ENCODE measurements at places on chromosomes 1 and 21.

DNA sequence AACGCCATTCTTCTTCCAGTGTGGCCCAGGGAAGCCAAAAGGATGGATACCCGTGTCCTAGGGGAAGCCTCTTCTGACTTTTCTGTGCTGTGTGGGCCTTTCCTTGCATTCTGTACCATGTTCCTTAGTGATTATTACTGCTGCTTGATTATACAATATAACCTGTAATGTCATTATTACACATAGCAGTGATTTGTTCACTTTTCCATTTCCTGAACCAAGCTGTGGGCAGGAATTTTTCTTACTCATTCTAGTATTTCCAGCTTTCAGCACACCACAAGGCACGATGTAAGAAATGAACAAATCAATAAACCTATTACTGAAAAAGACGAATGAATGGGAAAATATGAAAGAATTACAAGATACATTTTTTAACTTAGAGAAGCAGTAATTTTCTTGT, 8.4 kb upstream of the USP33 start:
- no peak for DNase-seq

DNA sequence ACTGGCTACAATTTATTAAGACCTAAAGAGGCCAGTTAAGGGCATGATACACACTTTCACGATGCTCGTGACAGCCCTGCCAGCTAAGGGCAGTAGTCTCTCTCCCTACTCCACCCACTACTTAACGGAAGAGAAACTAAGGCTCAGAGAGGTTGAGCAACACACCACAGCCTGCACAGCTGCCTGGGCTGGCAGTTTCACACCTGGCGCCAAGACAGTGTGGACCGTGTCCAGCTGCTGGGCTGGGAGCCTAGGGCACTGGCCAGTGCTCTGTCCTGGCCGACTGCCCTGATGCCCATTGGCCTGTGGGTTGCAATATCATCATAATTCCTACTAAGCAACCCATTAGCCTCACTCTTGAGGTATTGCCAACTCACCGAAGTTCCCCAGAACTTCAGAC, 27.6 kb downstream of the TENT5C start:
- DNase-seq: no peak

- no peak for DNase-seq
Measured at GRCh38 chr1:218254296-218254946, 30.7 kb upstream of the RRP15 start.

DNA sequence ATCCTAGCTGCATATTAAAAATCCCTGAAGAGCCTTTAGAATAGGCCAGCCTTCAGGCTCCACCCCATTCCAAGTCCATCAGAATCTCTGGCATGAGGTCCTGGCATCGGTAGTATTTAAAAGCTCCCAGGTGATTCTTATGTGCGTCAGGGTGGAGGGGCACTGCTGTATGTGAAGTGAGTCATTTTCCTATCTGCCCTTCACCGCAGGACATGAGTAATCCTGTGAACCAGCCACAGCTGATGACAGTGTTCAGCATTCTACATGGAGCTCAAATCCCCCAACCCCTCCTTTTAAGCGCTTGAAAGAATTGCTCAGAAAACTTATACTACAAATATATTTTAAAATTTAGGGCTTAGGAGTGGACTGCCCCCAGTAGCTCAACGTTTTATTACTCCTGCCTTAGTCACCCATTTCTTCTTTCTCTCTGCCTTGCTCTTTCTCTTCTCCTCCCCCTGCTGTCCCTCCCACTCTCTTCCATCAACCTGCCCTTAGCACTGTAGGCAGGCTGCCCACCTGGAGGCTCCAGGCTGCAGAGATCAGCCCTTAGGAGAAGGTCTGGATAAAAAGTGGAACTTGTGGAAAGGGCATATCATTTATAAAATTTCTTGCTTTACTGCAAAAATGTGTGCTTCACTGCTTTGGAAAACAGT, 73.8 kb upstream of the ZNF281 start:
- peak; percentile 49 for DNase-seq

DNA sequence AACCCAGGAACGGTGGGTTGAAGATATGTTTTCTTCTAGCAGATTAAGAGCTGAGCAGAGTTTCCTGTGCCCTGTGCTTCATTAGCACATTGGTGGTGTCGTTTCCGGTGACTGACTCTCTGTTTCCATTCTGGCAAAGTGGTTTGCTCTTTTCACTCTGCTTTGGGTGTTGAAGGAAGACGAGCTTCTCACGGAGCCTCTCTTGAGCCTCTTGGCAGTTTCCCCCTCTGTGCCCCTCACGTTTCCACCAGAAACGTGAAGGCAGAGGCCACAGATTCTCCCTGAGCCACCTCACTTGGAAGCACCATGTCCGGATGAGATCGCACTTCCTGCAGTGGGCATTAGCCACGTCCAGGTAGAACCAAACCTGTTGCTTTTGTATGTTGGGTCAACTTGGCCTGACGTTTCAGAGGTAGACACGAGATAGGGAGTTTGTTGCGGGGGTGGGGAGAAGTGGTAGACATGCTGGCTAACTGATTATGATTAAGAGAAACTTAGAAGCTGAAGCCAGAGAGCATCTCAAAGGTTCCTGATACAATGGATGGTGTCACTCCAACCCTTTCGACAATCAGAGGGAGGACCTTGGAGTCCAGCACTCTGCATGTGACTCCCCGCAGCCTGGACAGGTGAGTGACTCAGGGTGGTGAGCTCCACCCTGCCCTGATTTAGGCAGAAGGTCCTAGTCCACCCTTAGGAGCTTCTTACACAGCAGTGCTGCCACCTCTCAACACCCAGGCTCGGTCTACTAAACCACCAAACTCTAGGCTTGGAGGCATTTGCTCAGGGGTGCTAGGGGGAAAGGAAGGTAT, at the start of gene LAX1:
TSS of gene LAX1 (plus strand) at position 155 of the 809 bp plus-strand sequence. CDS start at position 538, 383 bp downstream.
- DNase-seq: no peak

Measured in NT2/D1 (cell line).